ENCODE measurements at places on chromosomes 12 and 14.

GRCh38 chr12:92065639-92066038 is 80.0 kb downstream of the BTG1 start:
- DNase-seq: no peak

- no peak for DNase-seq
Observed at GRCh38 chr14:104096751-104097700, 11.5 kb downstream of the ASPG start.

DNA sequence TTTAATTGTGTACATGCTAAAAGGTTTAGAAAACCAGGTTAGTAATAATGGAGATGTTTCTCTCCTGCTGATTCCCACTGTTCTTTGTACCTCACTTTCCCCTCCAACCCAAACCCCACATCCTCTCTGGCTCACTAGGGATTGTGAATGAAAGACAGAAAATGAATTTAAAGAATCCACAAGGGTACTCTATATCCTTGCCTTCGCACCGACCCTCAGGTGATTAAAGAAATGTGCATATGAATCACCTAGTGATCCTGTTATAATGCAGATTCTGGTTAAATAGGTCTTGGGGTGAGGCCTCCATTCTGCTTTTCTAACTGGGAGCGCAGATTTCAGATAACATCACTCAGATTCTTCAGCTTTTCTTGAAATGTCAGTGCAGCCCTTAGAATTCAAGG is 84.3 kb upstream of the OTX2 start:
- no peak for DNase-seq

- no peak for DNase-seq
Observed at GRCh38 chr12:113812411-113813228, 153.5 kb downstream of the RBM19 start.

GRCh38 chr12:108295641-108296040 is 43.5 kb downstream of the CMKLR1 start:
- DNase-seq: no peak

DNA sequence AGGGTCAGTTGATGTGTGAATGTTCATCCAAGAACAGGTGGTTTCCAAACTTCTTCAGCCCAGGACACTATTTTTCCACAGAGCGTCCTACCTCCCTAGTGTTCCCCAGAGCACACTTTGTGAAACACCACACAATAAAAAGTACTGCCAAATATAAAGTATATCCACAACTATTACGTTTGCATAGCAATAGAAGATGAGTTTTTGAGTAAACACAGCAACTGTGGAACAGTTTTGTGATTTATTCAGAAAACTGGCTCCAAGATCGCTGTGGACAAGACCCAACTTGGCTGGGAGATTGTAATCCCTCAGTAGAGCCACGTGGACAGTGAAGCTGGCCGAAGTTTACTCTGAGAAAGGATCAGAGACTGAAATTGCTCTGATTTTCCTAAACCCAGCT is 14.5 kb upstream of the MAP1LC3B2 start:
- no peak for DNase-seq

DNA sequence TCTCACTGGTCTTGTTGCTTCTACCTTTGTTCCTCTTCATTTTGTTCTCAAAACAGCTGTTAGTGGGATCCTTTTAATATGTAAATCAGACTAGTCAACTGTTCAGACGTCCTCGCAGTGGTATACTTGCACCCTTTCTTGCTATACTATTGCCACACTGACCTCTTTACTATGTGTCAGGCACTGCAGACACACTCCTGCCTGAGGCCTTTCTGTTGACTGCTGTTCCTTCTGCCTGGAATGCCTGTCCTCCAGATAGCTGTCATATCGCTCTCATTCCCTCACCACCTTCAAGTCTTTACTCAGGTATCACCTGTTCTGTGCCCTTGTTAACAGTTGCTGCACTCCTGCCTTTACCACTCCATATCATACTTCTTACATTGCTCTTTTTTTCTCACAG is 90.0 kb upstream of the TMEM263 start:
- no peak for DNase-seq

GRCh38 chr14:76574416-76575095 is 186.7 kb upstream of the VASH1 start:
- no peak for DNase-seq

GRCh38 chr14:58721723-58722122 is 84.0 kb downstream of the DACT1 start:
- DNase-seq: no peak

GRCh38 chr14:104423701-104424405 is 155.7 kb upstream of the C14orf180 start:
- no peak for DNase-seq

- DNase-seq: no peak
Observed at GRCh38 chr14:92880851-92881250, 42.1 kb upstream of the CHGA start.

- DNase-seq: peak; percentile 74
Observed at GRCh38 chr14:61472011-61472672, 150.8 kb downstream of the PRKCH start.

DNA sequence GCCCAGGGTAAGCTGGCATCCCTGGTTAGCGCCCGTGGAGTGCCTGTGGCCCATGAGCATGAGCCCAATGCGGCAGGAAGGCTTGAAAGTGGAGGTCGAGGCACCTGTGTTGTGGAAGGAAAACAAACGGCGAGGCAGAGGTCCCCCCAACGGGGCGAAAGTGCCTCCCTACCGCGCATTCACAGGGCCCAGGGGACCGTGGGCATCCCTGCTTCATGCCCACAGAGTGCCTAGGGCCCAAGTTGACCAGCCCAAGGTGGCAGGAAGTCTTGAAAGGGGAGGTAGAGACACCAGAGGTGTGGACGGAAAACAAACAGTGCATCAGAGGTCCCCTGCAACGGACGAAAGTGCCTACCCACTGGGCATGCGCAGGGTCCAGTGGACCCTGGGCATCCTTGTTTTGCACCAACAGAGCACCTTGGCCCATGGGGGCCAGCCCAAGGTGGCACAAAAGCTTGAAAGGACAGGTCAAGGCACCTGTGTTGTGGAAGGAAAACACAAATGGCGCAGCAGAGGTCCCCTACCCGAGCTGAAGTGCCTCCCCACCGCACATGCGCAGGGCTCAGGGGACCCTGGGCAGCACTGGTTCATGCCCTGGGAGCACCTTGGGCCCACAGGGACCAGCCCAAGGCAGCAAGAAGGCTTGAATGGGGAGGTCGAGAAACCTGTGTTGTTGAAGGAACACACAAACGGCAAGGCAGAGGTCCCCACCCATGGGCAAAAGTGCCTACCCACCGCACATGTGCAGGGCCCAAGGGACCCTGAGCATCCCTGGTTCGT is 377.5 kb downstream of the ALG10 start:
- no peak for DNase-seq

GRCh38 chr14:102568115-102568614 is 24.3 kb upstream of the RCOR1 start:
- peak; percentile 33 for DNase-seq

GRCh38 chr12:103933237-103933636 is 3.0 kb downstream of the HSP90B1 start:
- DNase-seq: no peak

GRCh38 chr14:72742118-72742837 is 151.6 kb downstream of the DPF3 start:
- no peak for DNase-seq

GRCh38 chr12:80938397-80938796 is 663 bp upstream of the LIN7A start:
- no peak for DNase-seq

- DNase-seq: no peak
Observed at GRCh38 chr12:113059071-113059595, 2.6 kb downstream of the DTX1 start.

DNA sequence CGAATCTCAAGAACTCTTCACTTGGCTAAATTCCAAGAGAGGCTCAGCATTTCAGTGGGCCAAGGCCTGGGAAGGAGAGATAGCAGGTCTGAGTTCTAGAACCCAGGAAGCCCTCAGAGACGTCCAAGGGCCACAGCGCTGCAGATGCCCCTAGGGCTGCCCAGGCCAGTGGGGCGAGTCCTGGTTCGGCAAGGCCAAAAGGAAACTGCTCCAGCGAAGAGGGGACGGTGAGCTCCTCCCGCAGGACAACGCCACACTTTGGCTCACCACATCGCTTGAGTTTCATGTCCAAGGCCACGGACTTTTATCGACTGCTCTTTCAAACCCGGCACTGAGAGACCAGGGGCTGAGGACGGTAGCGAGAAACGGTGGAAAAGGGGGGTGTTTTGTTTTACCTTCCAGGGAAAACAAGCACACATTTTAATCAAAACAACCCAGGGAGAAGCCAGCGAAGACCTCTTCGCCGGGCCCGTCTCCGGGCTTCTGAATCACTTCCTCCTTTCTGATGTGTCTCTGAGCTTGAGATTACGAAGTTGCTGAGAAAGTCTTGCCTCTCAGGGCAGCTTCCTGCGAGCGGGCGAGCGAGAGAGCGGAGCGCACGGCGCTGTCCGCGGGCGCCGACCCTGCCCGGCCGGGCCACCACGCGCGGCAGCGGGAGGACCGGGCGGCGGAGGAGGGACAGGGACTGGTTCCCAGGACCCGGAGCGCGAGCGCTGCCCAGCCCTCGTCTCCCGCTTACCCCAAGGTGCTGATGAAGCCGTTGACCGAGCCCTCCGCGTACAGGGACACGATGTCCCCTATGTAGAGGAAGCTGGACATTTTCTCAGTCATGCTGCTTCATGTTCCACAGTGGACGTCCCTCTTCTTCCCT is 808 bp downstream of the ITPR2 start:
- DNase-seq: peak; percentile 72

GRCh38 chr12:56118688-56119357 is 757 bp downstream of the ZC3H10 start:
- no peak for DNase-seq

DNA sequence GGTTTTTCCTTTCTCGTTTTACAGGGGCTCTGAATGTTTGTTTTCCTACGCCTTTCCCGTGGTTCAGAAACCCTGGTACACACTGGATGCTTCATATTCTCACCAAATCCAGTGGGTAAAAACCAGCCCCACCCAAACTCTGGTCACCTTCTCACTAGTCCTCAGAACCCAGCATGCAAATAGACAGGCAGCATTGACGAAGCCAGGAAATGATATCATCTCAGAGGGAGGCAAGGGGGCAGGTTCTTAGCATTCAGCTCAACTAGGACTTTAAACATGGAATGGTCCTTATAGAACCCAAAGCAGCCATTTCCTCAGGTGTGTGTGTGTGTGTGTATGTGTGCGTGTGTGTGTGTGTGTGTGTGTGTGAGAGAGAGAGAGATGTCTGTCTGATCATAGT is 142.0 kb downstream of the KCNK10 start:
- DNase-seq: no peak

- DNase-seq: peak; percentile 73
Observed at GRCh38 chr12:50246873-50247612, 36.3 kb downstream of the LIMA1 start.

DNA sequence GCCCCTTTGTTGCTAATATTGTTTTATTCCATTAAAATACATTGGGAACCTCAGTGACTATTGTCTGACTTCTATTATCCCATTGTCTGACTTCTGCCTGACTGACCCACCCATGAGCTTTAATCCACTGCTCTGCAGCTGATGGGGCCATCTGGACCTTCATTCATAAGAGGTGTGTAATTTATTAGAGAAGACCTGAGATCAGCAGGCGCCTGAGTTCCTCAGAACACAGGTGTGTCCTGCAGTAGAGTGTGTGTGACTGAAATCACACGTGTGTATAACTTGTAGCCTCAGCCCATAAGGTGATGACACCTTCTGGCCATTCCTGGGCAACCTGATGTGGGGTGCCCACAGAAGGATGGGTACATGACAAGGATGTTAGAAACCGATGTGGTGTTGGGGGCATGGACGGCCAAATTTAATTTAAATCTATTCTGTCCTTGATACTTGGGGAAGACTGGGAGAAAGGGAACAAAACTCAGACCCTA is 821.0 kb downstream of the TMEM121 start:
- DNase-seq: no peak

DNA sequence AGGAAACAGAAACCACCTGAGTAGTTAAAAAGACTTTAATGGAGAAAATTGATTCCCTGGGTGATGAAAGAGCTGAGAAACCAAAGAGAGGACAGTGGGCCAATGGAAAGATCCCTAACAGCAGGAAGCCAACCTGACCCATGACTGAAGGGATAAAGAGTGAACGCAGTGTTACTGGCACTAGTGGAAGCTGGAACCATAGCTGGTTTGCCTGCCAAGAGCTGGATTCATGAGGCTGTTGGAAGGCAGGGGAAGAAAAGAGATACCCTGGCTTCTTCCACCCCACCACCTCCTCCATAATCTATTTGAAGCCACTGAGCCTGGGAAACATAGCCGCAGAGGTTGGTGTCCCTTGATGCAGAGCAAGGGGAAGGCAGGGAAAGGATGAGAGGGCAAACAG is 125.5 kb upstream of the PRKD1 start:
- DNase-seq: no peak

GRCh38 chr14:103697206-103697602 is 18.0 kb downstream of the XRCC3 start:
- no peak for DNase-seq

DNA sequence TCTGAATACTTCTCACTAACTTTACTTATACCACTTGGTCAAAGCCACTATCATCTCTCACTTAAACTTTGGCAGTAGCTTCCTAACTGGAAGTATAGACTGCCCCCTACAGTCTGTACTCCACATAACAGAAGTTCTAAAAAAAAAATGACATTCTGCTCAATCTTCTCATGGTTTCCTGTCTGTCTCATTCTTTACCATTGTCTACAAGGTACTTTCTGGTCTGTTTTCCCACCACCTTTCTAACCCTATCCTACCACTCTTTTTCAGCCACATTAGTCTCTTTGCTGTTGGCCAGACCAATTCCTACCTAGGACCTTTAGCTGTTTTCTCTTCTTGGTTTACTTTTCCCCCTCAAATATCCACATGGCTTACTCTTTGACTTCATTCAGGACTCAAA is 14.7 kb downstream of the CPSF6 start:
- no peak for DNase-seq

DNA sequence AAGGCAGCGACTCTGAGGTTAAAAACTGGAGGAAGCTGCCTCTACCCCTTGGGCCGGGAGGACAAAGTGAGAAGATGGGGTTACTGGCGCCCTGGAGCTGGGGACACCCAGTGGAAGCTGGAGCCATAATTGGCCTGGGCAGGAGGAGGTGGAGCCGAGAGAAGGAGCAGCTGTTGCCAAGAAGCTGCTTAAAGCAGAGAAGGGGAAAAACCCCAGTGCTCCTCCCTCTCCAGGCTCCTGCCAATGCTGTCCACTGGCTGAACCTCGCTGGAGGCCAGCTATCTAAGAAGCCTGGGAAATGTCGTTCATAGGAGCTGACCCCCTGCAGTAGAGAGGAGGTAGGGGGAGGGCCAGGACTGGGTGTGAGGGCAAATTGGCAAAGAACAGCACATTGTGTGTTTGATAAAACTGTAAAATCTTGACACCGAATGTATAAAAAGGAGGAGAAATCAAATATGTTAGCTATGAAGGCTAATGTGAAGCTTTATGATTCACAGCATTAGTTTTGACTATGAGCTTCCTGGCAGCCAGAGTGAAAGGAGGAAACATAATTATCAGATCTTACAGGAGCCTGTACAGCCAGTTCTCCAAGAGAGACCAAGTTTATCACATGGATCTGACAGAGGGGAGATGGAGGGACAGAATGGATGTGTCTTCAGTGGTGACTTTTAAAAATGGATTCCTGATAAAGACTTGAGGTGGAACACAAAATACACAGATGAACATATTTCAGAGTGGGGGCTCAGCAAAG is 9.5 kb downstream of the HHIPL1 start:
- no peak for DNase-seq

Measured in T-helper 2 cell treated with Interferon-gamma antibody and Interleukin-4, amounts not matched to agents 5 μg/mL and 100 μg/mL, for 36 hours (primary cell).